ENCODE measurements at places on chromosomes 6 and 20.

GRCh38 chr20:3720626-3721025 lies 8.2 kb upstream of the SIGLEC1 start:
- DNase-seq, result no peak

DNA sequence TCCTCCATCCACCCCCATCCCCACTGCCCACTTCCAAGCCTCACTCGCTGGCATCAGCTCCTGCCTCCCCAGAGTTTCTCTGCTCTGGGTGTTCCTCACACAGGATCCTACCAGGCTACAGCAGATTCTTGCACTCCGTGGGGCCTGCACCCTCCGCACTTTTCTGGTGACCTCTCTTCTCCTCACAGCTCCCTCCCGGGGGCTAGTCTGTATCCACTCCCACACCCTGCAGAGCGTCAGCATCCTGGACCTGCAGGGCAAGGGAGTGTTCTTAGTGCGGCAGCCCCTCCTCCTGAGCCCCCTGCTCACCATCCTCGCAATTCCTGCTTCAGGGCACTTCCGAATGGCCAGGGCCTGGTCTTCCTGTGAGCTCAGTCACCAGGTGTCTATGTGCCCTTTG lies 224.2 kb downstream of the DLL1 start:
- no peak for DNase-seq

DNA sequence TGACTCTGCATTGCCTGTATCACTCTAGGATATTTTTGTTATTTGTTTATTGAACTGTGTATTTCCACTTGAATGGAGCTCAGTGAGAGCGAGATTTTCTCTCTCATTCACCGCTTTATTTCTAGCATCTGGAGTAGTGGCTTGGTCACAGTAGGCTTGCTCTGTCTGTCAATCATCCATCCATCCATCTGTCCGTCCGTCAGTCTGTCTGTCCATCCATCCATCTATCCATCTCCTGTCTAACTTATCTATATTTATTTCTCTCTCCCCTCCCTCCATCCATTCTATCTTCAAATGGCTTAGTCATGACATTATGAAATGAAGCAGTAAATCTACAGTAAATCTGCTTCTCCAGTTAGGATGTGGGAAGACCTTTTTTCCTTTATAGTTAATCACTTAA lies 94.6 kb downstream of the TIAM2 start:
- DNase-seq, result no peak

- no peak for DNase-seq
Observed at GRCh38 chr6:36545767-36546307, 1.4 kb downstream of the STK38 start.

DNA sequence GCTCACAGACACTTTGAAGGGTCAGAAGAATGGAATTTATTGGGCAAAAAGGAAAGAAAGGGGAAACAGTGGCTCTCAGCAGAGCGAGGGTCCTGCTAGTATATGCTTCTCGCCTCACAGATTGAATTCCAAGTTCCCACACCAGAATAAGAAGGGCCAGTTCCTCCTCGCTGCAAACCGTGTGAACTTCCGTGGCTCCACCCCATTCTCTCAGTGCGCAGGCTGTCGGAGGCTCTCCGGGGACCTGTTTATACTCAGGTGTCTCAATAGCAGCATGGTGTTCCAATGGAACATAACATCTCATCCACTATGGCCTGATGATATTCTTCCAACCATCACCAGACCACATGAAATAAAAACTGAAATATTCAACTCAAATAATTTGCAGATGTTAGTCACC lies 4.6 kb downstream of the SAMD3 start:
- no peak for DNase-seq

DNA sequence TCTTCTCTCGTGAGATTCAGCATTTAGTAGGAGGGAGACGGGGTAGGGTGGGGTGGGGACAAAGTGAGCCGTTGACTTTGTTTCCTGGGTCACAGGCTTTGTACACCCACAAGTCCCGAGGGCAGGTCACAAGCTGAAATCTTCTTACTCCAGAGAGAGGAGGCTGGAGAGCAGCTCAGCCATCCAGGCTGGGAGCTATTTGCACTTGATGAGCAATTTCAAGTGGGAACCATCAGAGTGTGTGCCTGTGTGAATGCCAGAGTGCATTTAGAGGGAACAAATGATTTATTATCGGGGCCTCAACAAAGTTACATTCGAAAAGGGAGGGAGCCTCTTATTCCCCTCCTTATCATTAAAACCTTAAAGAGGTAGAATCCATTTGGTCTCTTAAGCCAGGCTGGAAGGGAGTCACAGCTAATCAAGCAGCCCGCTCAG lies 155.7 kb upstream of the JARID2 start:
- DNase-seq, result no peak

GRCh38 chr20:33908336-33908735 lies 85.4 kb upstream of the RALY start:
- no peak for DNase-seq

DNA sequence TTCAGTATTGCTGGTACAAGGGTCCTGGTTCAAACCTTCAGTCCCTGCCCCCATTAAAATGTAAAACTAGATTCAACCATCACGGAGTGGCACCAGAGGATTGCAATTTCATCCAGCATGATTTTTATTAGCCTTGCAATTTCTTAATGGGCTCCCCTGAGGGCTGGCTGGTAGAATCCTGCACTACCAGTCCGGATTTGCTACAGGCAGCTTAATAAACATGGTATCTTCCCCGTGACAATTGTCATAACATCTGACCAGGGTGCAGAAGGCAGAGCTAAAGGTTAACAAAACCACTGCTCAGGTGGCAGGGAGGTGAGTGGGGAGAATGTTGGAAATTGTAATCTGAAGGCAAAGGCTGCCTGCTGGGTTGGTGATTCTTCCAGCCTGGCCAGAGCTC lies 94.5 kb downstream of the PKHD1 start:
- no peak for DNase-seq

GRCh38 chr6:150282806-150283205 lies 86.0 kb upstream of the IYD start:
- DNase-seq, result no peak

- no peak for DNase-seq
Observed at GRCh38 chr6:161001421-161001820, 9.9 kb downstream of the MAP3K4 start.

DNA sequence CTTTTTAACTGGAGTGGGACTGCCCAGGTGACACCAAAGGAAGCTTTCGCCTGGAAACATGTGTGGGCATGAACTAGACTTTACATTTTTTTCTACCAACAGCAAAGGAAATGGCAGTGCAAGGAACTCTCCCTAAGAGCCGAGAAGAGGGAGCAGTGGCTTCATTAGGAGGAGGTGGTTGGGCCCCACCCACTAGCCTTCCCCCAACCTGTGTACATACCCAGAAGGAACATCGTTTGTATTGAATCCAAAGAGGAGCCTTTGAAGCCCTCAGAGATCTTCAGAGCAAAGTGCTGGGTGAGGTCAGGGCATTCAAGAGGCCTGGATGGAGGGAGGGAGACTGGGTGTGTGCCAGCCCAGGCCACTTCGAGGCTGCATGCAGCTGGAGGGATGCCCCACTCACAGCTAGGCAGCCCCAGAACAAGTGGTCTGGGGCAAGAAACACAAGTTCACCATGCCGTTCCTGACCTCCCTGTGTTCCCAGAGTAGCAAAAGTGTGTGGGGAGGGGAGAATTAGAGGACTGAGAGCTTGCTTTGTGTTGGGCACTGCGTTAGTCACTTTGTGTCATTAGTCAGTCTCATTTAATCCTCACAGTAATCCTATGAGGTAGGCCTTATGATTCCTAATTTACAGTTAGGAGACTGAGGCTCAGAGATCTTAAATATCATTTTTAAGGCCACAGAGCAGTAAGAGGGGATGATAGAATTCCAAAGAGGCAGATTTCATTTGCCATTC lies 191.6 kb upstream of the SUPT3H start:
- no peak for DNase-seq

- no peak for DNase-seq
Observed at GRCh38 chr6:111057074-111057752, 30.1 kb upstream of the SLC16A10 start.

- no peak for DNase-seq
Observed at GRCh38 chr20:23152308-23152892, 66.3 kb upstream of the CD93 start.

GRCh38 chr6:165515963-165516624 lies 146.9 kb downstream of the PDE10A start:
- DNase-seq, result no peak

GRCh38 chr6:48075181-48075580 lies 35.8 kb downstream of the PTCHD4 start:
- DNase-seq, result no peak

- no peak for DNase-seq
Observed at GRCh38 chr20:63385819-63386218, 24.7 kb upstream of the CHRNA4 start.

GRCh38 chr6:137210903-137211302 lies 8.3 kb downstream of the IFNGR1 start:
- no peak for DNase-seq

- no peak for DNase-seq
Observed at GRCh38 chr6:131754088-131754487, 43.3 kb upstream of the CTAGE9 start.

DNA sequence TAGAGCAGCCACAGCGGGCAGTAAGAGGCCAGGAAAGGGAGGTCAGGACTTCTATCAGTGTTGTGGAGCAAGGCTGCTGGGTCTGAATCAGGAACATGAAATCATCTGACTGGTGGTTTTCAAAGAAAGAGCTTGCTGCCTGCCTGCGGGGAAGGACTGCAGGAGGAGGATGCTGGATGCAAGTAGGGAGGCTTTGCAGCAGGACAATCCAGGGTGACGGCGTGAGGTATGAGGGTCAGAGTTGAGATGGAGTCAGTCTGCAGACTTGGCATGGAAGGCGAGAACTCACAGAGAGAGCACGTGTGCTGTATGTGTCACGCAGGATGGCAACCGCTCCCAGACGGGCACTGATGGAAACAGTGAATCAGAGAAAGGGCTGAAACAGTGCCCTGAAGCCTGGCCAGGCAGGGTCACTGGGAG lies 59.2 kb upstream of the CD93 start:
- DNase-seq, result no peak

DNA sequence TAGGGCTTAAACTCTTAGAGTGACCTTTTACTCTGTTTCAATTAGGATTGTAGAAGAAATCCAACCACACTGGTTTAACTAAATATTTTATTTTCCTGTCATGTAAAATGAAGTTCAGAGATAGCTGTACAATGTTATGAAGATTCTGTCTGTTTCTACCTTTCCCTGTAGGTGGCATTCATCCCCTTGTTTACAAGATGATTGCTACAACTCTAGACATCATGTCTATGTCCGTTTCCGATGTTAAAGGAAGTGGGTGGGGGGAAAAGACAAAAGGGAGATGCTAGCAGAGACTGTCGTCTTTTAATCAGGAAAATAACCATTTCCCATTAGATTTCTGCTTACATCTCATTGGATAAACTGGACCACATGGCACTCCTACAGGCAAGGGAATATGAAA lies 30.9 kb upstream of the RIMS1 start:
- no peak for DNase-seq

DNA sequence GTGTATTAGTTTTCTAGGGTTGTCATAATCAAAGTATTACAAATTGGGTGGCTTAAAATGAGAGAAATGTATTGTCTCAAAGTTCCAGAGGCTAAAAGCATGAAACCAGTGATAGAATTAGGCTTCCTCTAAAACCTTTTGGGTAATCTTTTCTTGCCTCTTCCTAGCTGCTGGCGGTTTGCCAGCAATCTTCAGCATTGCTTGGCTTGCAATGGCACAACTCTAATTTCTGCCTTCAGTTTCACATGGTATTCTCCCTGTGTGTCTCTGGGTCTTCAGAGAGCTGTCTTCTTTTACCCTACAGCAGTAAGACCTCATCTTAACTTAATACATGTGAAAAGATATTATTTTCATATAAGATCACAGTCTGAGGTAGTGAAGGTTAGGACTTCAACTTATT lies 479.1 kb upstream of the GJE1 start:
- no peak for DNase-seq
